ENCODE measurements at places on chromosomes 2 and 18.

GRCh38 chr2:100394111-100394641 is 23.3 kb downstream of the CHST10 start:
- no peak for DNase-seq

GRCh38 chr2:189466656-189467055 is 25.4 kb downstream of the WDR75 start:
- DNase-seq, result no peak

- no peak for DNase-seq
Measured at GRCh38 chr18:37393945-37394609, 171.5 kb downstream of the CELF4 start.

DNA sequence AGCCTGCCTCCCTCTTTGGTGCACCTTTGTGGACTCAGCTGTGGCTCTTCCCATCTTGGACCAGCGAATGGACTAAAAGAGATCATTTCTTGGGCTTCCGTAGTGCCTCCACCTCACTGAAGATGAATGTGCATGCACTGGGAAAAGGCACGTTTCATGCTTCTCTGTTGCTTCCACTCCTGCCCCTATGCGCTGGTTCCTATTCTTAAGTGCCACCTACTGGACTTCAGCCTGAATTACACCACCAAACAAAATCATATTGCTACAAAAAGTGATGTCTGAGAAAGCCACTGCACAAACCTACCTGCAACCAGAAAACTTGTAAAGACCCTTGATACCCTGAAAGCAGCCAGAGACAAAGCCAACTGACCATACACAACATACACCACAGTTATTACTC is 695.6 kb downstream of the TSN start:
- DNase-seq, result peak; percentile 6

GRCh38 chr2:118823633-118824032 is 23.8 kb downstream of the EN1 start:
- no peak for DNase-seq

GRCh38 chr2:61443342-61444041 is 27.4 kb downstream of the USP34 start:
- peak; percentile 4 for DNase-seq

GRCh38 chr18:78770823-78771139 is 208.8 kb upstream of the SALL3 start:
- DNase-seq, result no peak

DNA sequence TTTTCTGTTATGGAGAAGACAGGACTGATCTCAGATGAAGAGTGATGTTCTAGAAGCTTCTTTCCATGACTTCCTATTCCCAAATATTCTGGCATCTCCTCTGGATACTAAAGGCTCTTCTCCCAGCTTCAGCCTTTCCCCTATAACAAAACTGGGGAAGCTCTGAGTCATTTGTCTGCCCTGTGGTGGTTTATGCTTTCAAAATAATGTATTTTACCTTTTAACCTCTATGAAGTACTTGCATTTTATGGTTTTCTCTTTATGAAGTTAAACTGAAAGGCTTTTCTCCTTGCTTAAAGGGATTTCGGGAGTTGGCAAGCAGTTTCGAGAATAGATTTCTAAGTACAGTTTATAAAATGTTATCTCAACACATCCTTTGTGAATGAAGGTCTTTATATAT is 104.4 kb downstream of the TANC1 start:
- no peak for DNase-seq

GRCh38 chr2:98505311-98505808 is 60.7 kb downstream of the INPP4A start:
- no peak for DNase-seq

DNA sequence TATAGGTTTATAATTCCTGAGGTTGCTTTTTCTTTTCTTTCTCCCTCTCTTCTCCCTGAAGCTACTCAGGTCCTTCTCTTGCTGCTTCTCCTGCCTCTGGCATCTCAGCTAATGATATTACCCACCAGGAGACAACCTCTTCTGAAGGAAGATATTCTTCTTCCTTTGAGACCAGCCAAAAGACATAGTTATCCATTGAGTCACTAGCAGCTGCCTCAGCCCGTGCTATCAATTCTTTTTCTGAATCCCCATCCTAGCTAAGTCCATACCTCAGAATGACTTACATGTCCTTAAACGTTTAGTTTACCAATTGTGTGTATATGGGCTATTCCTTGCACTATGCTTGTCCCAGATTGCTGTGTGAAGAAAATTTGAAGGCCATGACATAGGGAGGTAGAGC is 25.0 kb upstream of the RNF103 start:
- DNase-seq, result no peak

DNA sequence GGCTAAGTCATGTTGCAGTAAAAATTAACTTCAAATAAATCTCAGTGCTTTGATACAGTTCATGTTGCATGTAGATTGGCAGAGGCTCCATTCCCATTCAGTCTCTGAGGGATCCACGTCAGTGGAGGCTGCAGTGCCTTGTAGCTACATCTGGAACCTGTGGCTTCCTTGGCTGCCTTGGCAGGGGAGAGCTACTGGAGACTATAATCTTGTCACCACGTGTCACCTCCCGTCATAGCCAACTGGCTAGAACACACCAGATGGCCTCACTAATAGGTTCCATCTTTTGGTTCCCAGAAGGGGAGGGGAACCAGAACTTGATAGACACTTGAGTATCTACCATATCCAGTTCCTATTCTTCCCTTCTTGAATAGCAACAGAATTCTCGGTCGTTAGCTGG is 28.4 kb downstream of the E2F6 start:
- DNase-seq, result no peak

DNA sequence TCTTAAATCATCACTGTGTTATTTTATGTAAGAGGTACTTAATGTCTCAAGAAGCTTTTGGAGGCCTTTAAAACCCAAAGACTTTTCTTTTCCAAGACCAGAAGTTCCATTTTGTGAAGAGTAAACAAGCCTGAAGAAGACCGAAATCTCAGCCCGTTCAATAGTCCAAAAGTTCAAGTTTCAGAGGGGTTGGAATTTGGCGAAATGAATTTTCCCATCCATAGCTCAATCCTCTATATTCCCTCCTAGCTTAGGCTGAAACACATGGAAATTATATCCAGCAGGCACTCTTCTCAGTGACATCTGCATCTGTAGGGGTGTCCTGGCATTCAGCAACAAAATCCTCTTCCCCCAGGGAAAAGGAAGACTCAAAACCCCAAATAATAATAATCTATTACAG is 344.6 kb downstream of the ARHGAP15 start:
- DNase-seq, result no peak

DNA sequence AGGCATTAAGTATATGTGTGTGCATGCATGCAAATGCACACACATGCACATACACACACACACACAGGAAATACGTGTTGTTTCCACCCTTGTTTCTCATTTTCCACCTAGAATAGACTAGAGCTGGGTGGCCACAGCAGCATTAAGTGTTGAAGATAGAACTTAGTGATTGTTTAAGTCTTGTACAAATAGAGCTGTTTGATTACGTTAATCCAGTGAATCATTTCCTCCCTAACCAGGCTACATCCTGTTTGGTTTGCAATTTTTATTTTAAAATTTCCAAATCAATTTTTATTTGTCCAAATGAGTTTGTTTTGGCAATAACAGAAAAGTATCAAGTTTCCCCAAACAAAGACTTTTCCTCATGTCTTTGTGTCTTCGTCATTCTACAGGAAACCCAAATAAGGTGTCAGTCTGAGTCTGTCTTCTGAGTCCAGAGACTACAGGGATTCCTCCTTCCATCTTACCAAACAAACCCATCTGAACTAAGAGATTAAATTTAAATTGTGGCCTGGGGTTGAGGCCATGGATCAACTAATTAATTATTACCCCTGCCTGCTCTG is 74.6 kb upstream of the GALNT5 start:
- DNase-seq, result no peak

All from T-helper 1 cell (primary cell).